ENCODE measurements at places on chromosomes 7 and 10.

DNA sequence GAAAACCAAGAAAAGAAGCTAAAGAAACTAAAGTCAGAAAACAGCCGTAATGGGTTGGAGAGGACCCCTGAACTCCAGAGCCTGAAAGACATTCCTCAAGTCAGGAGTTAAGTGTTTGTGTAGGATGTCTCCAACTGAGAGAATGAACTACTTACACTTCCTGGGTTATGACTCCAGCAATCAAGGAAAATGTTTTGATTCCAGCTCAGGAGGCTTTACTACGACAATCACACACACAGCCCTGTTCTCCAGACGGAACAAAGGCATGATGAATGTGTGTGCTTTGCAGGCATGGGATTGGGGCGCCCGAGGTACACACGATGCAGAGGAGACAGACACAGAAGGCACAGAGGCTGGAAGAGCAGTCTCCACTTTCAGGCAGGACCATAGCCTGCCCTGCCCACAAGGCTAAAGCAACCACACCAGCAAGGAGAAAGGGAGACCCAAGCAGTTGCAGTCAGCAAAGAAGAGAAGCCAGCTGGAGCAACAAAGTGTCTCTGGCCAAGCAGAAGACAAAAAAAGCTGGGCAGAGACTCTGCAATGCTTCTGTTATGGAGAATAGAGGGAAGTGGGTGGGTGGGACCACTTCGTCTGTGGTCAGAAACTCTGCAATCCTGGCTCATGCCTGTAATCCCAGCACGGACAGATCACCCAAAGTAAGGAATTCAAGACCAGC lies 89.1 kb downstream of the GRB10 start:
- DNase-seq: no peak

- DNase-seq: no peak
Observed at GRCh38 chr7:45715471-45716352, 141.5 kb downstream of the ADCY1 start.

GRCh38 chr7:156117542-156118247 lies 305.4 kb upstream of the SHH start:
- no peak for DNase-seq

DNA sequence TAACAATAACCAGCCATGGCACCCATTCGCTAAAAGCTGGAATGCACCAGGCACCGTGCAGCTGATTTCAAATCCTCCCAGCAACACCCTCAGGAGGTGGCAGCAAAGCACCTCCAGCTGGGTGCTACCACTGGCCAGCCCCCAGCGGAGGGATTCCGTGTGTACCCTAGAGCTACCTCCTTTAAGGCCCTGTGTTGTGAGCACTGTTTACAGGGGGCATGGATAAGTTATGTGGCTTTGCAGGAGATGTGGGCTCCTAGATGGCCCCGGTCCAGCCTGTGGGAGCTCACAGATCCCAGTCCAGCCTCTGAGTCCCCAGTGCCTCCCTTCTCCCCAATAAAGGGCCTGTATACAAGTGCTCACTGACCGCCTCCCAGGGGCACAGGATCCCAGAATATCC lies 27.1 kb downstream of the TNRC18 start:
- peak; percentile 67 for DNase-seq

DNA sequence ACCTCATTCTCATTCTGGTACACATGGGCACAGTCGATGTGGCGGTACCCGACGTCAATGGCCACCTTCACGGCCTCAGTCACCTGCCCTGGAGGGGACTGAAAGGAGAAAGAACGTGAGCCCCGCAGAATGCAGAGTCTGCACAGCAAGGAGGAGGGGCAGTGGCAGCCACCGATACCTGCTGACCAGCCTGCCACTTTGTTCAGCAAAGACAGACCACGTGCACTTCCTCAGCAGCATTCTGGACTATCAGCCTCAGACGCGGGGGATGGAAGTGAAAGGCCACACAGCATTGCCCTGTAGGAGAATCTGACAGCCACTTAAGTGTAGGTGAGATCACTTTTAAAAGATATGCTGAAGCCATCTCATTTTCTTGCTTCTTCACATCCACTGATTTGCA lies 7.2 kb downstream of the AKR1B1 start:
- DNase-seq: no peak

DNA sequence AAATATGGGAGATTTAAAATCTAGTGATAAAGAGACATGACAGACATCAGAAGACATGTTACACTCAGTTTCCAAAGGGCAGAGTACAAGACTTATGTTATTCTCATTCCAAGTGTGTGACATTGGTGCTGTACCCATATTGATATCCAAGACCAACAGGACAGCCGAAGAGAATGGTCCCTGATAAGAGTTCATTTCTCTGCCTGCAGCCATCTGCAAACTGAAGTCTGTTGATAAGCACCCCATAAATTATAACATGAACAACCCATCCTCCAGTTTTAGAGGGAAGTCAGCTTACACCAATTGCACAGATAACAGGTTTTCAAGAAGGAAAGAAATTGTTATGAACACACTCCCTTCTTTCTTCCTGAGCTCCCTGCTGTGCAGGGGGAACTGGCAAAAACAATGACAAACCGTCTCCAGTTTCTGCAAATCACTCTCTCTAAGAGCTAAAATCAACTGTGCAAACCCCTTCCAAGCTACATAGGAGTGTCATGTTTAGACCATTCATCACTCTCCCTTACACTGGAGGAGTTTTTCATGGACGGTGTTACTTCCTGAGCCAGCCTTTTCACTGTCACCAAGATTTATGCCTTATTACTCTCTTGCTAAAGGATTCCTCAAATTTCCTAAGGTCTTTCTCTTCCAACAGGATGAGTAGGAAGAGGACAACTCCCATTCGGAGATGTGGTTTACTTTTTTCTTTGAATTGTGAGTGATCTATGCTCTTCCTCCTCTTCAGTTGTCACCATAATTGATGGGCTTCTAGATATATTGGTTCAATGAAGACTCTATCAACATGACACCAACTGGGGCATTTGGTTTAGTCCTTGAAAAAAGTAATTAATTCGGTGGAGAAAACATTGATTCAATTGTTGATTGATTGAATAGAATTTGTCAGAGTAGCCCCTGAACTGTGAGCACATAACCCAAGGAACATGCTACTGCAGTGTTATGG lies 80.3 kb upstream of the FAM171A1 start:
- DNase-seq: no peak

GRCh38 chr10:116271593-116272439 lies 1.2 kb downstream of the GFRA1 start:
- DNase-seq: peak; percentile 77

DNA sequence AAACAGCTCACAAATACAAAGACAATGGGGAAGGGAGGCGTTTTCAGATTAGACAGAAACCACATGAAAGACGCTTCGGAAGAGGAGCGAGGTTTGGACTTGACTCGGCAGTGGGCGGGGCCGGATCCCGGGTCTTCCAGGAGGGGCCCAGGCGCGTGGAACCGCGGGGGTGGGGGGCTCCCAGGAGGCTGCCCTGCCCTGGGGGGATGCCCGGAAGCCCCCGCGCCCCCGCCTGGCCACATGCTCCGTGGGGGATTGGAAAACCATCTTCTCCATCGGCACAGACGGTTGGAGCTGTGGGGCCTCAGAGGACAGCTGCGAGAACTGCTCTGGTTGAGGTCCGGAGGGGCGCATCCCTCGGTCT lies 186.0 kb upstream of the SHH start:
- no peak for DNase-seq

DNA sequence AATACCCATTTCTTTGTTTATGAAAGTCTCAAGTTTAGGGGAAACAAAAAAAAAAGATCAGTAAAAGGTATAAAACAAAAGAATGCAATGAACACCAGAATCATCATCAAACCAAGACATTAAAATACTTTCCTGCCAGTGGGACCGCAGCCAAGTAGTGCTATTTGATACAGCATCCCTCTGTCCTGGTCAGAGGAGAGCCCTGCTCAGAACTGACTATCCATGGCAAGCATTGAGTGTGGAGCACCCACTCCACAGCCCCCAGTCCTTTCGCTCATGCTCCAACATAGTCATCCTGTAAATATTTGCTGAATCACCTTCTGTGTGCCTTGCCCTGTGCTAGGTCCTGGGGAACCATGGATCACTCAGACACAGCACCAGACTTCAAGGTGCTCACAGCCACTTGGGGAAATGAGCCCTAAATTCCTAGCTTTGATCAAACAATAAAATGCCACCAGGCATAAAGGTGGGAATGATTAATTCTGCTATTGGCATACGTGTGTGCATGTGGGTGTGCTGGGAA lies 213.6 kb upstream of the TBX20 start:
- DNase-seq: no peak

GRCh38 chr7:97215556-97215955 lies 98.1 kb downstream of the SDHAF3 start:
- no peak for DNase-seq

- no peak for DNase-seq
Observed at GRCh38 chr7:44673771-44674170, 67.3 kb downstream of the OGDH start.

DNA sequence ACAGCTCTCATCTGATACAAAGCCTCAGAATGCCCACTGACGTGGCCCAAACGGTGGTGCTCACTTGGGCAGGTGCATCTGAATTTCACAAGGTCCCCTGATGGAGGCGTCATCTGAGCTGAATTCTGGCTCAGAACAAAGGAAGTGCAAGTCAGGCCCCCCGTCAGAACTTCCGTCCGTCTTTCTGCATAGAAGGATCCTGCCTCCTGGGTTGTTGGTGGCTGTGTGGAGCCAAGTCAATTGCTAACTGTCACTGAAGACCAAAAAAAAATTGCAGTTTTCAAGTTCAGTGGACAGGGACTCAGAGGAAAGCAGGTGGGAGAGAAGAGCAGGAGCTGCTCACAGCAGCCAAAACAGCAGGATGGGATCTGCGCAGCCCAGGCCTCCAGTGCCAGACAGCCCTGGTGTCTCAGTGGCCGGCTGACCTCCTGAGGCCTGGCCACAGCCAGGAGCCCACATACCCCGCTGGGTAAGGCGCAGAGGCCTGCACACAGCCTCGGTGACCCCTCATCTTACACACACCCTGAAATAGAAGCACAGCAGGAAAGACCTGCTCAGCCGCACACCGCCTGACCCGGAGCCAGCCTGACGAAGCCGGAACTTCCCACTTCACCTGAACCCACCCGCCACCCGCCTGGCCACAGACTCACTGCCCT lies 49.4 kb downstream of the PYROXD2 start:
- no peak for DNase-seq

GRCh38 chr10:127690176-127690835 lies 46.7 kb upstream of the FOXI2 start:
- DNase-seq: no peak

DNA sequence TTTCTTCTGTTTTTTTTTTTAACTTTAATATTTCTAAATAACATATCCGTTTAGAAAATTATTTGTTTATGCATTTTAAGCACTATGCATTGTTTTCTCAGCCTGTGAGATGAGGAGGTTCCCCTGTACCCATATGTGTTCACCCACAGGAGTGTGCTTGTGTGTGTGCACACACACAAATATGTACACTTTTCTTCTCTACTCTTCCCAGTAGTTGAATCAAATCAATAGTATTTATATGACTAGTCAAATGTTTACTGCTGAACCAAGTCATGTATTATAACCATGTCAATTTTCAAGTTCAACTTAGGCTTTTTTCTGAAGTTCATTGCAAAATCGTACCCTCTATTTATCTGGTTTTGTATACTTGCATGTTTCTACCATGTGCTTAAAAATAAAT lies 37.3 kb downstream of the HDAC9 start:
- DNase-seq: no peak

- peak; percentile 87 for DNase-seq
Observed at GRCh38 chr7:30548845-30549244, 44.2 kb upstream of the GGCT start.

- DNase-seq: no peak
Observed at GRCh38 chr10:102285133-102285532, 39.8 kb downstream of the GBF1 start.

DNA sequence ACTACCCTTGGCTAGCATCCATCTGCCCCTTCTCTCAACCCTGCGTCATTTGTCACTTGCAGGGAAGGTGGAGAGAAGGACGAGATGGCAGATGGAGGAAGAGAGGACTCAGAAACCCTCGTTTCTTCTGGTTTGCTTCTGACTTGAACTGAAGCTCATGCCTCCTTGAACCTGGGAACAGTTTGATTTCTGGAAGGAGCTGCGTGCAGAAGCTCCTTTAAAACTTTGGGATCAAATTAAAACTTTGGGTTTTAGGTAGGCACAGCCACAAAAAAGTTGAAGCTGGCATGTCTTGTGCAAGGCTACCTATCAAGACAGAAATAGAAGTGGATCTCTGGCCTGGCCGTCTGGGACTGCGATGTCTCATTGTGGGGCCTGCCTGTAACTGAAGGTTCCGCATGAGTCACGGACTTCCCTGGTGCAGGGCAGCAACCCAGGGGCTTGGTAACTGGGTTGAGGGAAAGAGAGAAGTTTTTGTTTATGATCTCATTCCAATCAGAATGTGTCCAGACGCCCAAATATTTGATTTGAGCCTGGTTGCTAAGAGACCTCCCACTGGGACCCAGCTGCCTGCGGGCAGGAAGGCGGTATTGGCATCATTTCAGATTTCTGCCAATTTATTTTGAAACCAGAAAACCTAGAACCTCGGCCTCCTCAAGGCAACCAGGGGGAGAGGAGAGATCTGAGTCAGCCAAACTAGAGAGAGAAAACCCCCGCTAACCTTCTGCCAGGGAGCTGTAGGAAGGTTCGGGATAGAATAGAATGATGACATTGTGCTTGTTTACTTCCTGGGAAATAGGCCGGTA lies 15.8 kb upstream of the CAMK1D start:
- peak; percentile 92 for DNase-seq

- DNase-seq: no peak
Observed at GRCh38 chr10:10991144-10991543, 26.5 kb upstream of the CELF2 start.

GRCh38 chr7:2371329-2371728 lies 16.7 kb downstream of the EIF3B start:
- DNase-seq: no peak
